ENCODE measurements at places on chromosomes 1 and 21. TPM values are rescaled to one million over a fixed set of nuclear protein-coding genes. Genes with fewer than 3 reads are reported as not detected.

PPIH gene
- 48.6 TPM for total RNA-seq

TEDDM1 gene
- total RNA-seq: not detected

TENT5C gene
- total RNA-seq: 0.35 TPM

E2F2 gene
- 0.86 TPM for total RNA-seq

WNT3A gene
- not detected for total RNA-seq

OR2L8 gene
- not detected for total RNA-seq

SORT1 gene
- total RNA-seq: 9.2 TPM

COL8A2 gene
- 6.2 TPM for total RNA-seq

SLC44A3 gene
- total RNA-seq: 0.18 TPM

SRSF10 gene
- 44.7 TPM for total RNA-seq

TNFAIP8L2 gene
- not detected for total RNA-seq

CDKN2C gene
- 40.4 TPM for total RNA-seq

TCHHL1 gene
- total RNA-seq: not detected

LCE1E gene
- not detected for total RNA-seq

ROR1 gene
- 14.2 TPM for total RNA-seq

SYCP1 gene
- not detected for total RNA-seq

CR1L gene
- total RNA-seq: not detected

MYBPHL gene
- not detected for total RNA-seq

EVA1B gene
- total RNA-seq: 539 TPM

FNDC10 gene
- total RNA-seq: 0.86 TPM

PRAMEF27 gene
- not detected for total RNA-seq

FAM43B gene
- not detected for total RNA-seq

THEMIS2 gene
- total RNA-seq: 25.9 TPM

CCNL2 gene
- 51.4 TPM for total RNA-seq

OR2T35 gene
- total RNA-seq: not detected

NUDT4B gene
- total RNA-seq: 20.7 TPM

KRTAP19-1 gene
- total RNA-seq: not detected

NRDC gene
- 86.2 TPM for total RNA-seq

KRTAP20-1 gene
- not detected for total RNA-seq

GPR37L1 gene
- not detected for total RNA-seq

KCND3 gene
- total RNA-seq: not detected

Data from myometrial cell (primary cell).